ENCODE measurements at places on chromosomes 6 and 20. TPM values are rescaled to one million over a fixed set of nuclear protein-coding genes. Genes with fewer than 3 reads are reported as not detected.

CDSN gene
- not detected for total RNA-seq

SOX18 gene
- 0.15 TPM for total RNA-seq

TFB1M gene
- total RNA-seq = 16.7 TPM

SLC22A2 gene
- total RNA-seq = not detected

ALDH5A1 gene
- total RNA-seq = 0.82 TPM

PTGIS gene
- not detected for total RNA-seq

MYBL2 gene
- total RNA-seq = 9.4 TPM

DNA sequence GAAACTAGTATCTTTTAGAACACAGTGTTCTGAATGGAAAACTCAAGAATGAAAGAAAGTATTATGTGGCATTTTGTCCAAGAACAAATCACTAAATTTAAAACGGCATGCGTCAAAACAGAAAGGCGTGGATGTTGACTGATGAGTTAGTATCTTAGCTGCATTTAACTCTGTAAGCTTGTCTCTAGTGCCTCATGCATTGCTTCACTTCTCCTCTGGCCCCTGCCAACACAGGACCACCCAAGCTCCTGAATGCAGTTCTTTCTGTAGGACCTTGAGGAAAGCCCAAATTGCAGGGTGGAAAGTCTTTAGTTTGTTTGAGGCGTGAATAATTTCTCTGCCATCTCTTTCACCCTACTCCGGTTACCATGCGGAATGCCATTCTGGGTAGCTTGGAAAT, 632.2 kb downstream of the COL12A1 start:
- DNase-seq = no peak

DNA sequence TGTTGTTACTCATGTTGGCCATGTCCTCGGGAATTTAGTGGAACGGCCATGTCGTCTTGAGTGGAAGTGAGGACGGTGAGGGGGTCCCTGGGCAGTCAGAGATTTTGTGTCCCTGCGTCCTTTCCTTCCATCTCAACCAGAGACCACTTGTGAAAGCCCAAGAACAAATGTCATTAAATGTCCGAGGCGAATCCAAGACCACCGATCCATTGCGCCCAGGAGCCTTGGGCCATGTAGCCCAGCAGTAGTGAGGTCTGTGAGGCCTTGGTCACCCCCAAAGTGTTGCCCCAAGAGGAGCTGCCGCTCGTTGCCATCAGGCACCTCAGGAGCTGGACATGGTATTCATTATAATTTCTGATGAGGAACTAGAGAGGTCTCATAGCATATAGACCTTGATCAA, 17.4 kb upstream of the MICB start:
- DNase-seq = no peak

- DNase-seq = no peak
These were observed 23.7 kb downstream of the SNRPB start for GRCh38 chr20:2446845-2447244.

DNA sequence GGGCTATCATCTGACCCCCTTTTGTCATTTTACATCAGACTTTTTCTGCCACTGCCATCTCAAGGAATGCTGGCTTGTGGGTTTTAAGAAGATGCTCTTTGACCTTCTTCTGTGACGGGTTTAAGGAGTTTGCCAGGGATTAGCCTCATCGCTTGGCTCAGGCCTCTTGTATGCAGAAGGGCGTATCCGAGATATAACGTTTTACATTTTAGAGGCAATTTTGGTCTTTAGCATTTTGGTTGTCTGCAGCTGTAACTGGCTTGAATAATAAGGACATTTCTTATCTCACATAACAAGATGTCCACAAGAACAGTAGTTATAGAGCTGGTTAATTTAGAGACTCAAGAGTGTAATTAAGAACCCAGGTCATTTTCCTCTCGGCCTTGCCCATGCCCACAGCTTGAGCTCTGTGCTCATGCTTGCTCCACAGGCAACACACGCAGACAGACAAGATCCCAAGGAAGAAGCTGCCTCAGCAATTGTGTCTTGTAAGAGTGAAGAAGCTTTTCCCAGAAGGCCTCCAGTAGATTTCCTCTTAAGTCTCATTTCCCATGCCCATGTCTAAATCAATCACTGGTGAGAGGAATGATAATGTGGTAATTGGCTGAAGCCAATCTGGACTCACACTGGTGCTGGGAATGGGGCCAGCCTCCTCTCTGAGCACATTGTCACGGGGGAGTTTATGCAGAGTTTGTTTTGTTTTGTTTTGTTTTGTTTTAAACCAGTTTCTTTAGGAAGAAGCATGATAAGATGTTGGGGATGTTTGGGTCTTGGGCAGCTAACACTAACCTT, 36.8 kb downstream of the PTCHD4 start:
- no peak for DNase-seq

GRCh38 chr6:133730881-133731280, 158.0 kb upstream of the TCF21 start:
- no peak for DNase-seq

DNA sequence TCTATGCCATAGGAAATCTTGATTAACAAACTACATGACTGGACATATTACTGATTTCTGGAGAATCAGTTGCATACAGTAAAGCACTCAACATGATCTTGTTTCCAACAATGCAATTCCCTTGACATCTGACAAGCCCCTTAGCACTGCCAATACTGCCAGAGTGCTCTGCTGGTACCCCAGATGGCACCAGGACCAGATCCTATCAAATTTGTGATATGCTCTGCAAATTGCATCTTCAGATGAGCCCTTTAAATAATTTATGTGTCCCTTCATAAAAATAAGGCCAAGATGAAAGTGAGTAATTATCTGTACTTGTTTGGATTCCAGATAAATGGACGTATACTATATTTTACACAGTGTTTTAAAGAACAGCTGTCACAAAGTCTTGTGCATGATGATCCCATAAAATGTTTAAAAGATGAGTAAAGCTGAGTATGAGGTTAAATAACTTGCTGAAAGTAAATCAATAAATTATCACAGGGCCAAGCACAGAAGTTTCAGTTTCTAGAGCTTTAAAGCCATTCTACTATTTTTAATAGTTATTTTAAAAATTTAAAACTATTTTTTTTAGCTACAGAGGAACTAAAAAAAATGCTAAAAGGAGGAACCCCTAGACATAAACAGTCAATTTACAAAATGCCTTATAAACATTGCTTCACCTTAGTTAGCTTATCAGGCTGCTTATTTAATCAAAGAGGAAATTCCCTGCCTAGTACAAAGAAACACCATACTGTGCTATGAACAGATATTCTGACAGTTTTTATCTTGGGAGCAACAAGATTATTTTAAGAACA, 42.1 kb downstream of the NUDT3 start:
- no peak for DNase-seq

DNA sequence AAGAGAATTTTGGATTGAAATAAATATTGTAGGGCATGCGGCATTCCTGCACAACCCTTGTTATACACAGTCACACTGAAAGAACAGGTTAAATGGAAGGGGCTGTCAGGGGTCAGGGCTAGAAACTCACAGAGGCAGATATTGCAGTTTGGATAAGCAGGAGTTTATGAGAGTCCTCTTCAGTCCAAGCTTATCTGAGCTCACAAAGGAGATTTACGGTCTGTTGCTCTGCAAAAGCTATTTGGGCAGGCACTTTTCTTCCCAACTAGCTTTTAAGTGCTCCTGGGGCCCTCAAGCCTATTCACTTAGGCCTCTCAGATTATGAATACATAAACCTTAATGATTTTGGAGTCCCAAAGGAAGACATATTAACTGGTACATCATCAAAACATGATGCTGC, 156.2 kb downstream of the SOX4 start:
- DNase-seq = no peak

- no peak for DNase-seq
These were observed 54.2 kb upstream of the FAM83D start for GRCh38 chr20:38872036-38872435.

- DNase-seq = no peak
These were observed 61.5 kb upstream of the STXBP5 start for GRCh38 chr6:147142684-147143245.

GRCh38 chr6:97049253-97050011, 124.9 kb downstream of the KLHL32 start:
- DNase-seq = no peak

- no peak for DNase-seq
These were observed 745.7 kb downstream of the MAFB start for GRCh38 chr20:39943336-39943735.

GRCh38 chr6:50455029-50455428, 258.3 kb upstream of the TFAP2D start:
- no peak for DNase-seq

DNA sequence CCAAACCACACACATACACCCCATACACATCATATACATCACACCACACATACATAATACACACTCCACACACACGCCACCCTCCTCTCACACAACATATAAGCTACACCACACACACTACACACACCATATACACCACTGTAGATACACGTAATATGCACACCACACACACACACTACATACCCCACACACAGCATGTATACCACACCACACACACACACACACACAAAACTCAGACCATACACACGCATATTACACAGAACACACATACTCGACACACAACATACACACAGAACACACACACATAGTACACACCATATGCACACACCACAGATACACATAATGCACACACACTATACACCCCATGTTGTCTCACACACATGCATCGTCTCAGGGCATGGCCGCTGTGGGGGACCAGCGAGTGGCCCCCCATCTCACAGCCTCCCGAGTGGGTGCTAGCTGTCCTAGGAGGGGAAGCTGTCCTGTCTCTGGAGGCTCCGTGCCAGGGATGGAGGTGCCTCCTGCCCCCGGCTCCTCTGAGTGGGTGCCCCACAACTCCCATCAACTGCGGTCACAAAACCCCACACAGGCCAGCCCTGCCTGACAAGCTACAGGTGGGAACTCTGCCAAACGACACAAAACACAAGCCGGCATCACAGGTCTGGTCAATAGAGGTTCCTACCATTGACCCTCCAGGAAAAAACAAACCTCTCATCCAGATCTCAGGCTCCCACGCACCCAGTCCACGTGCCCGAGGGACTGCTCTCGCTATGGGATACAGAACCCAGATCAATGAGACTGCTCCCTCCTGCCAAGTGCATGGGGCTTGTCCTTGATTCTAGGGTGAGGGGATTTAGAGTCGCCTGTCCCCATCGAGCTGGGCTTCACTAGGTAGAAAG, 49.1 kb downstream of the DACT2 start:
- DNase-seq = no peak

- DNase-seq = no peak
These were observed 5.4 kb upstream of the PPP1R3G start for GRCh38 chr6:5079692-5080091.

DNA sequence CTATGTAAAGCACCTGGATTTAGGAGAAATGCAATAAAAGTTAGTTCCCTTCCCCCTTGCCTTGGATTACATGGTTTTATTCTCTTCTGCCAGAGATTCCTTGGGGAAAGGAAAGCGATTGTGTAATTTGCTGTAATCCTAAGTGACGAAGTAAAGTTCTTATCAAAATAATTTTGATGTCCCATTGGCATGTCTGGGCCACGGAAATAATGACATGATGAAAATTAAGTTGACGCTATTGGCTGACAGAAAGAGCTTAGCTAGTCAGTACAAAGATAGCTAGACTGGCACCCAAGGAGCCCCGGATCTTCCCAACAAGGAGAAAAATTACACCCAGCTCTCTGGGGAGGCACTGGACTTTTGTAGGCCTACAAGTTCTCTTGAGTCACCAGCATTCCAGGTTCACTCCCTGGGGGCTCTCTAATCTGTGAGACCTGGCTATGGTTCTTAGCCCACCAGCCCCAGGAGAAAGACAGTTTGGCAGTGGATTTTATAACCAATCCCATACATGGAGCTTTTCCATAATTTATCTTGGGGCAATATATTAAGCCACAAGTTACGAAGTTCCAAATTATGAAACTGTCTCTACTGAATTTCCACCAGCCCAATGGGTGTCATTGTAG, 59.9 kb downstream of the FOXA2 start:
- DNase-seq = no peak

DNA sequence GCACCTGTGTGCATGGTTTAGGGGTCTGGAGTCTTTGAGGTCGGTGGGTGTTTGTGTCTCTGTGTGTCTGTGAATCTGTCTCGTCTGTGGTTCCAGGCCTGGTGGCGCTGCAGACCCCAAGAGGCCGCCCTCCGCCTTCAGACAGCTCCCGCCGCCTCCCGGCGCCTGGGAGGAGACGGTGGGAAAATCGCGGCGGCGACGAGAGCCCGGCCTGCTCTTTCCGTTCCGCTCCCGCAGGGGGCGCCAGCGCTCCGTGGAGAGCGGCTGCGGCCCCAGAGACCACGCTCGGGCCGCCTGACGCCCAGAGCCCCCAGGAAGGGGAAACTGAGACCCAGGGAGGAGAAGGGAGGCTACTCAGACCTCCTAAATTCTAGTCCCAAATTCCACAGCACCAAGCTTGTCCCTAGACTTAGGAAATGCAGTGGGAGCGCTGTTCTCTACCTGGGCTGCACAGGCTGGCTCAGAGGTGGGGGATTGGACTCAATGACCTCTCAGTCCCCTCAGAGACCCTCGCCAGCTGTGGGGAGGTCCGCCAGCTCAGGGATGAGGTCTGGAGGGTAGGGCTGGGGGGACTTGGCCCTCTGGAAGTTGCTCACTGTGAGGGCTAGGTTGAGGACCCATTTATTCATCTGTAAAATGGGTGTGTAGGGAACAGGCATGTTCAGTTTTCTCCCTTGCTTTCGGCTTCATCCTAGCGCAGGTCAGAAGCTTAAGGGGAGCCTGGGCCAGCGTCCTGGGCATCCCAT, 36.9 kb upstream of the BLCAP start:
- DNase-seq = no peak

DNA sequence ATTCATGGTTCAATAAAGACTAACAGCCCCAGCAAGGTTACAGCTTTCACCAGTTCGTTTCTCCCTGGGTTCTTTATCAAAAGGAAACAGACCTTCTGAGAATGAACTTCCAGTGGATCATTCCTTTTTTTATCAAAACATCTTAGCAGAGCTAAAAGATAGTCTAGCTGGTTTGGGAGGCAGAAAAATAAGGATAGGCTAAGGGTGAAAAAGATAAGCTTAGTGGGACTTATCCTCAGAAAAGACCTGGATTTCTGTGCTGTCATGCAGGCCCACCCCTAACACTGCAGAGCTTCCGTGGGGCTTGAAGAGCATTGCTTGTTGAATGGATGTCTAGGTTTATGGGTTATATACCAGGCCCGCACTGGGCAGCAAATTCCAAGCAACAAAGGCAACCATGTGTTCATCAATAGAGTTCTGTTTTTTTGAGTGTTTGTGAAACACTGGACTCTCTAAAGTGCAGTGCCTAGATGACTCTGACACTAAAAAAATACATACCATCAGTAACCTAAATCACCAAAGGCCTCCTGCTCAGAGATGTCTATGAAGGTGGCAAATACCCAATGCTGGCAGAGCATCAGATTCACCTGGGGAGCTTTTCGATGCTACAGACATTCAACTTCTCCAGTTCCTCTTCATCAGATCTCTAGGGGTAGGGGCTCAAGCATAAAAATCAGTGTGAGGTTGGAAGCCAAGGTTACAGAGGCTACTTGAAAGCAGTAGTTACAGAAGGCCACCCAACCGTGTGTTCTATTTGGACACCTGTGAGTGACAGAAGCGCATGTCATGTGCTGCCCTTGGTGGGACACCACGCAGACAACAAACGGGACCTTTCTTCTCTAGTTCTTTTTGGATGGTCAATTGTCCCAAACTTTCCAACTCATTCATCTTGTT, 53.0 kb downstream of the TNFAIP3 start:
- DNase-seq = no peak
